Activated CD8-positive, alpha-beta memory T cell treated with anti-CD3 and anti-CD28 coated beads for 1 hour (primary cell): ENCODE measurements at places on chromosomes 6 and 20.

DNA sequence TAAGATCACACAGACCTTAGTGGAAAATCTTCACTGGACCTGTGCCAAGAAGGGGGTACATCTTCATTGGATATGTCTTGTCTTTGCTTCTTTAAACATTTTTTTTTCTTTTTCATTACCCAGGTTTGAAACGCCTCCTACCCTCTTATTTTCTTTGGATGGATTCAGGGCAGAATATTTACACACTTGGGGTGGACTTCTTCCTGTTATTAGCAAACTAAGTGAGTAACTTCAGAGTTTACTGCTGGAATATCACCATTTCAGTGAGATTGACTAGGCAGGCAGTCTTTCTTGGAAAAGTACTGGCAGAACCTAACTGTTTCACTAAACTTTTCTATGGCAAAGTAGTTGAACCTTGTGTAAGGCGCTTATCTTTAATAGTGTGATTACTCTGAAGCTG is 47.0 kb downstream of the ENPP1 start:
- DNase-seq = no peak

- DNase-seq = peak; percentile 34
Observed at GRCh38 chr20:43914311-43915210, at the start of gene TOX2. Gene TOX2 (plus strand): TSS chr20:43914852. CDS start chr20:43914892, 40 bp downstream.

DNA sequence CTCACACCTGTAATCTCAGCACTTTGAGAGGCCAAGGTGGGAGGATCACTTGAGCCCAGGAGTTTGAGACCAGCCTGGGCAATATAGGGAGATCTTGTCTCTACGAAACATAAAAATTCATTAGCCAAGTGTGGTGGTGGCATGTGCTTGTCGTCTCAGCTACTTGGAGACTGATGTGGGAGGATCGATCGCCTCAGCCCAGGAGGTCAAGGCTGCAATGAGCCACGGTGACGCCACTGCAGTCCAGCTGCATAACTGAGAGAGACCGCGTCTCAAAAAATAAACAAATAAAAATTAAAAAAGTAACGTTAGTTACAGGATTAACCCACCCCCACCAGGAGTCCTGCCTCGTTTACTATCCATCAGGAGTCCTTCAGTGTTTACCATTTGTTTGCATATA is 345.1 kb downstream of the BTBD3 start:
- DNase-seq = no peak

DNA sequence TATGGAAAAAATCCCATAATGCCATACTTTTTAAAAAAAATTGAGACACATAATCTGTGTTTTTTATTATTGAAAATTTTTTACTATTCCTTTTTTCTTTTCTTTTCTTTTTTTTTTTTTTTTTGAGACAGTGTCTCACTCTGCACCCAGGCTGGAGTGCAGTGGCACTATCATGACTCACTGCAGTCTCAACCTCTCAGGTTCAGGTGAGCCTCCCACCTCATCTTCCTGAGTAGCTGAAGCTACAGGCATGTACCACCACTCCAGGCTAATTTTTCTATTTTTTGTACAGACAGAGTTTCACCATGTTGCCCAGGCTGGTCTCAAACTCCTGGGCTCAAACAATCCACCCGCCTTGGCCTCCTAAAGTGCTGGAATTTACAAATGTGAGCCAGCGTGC is 100.4 kb downstream of the AFG1L start:
- no peak for DNase-seq

GRCh38 chr6:108330806-108331205 is 36.0 kb downstream of the AFG1L start:
- DNase-seq = no peak

DNA sequence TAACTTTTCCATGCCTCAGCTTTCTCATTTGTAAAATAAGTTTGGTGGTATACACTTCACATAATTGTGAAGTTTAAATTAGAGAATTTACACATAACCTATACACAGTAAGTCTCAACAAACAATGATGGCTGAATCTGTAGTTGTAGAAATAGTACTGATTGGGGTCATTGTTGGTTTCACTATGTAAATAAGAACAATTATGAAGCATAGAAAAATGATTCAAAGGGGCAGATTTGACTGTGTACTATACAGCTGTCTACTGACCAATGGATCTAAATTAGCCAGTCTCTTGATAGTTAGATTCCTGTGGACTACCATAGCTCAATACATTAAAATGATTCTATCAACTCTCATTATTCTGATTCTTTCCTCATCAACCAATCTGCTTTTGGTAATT is 181.1 kb upstream of the STXBP5 start:
- DNase-seq = no peak

DNA sequence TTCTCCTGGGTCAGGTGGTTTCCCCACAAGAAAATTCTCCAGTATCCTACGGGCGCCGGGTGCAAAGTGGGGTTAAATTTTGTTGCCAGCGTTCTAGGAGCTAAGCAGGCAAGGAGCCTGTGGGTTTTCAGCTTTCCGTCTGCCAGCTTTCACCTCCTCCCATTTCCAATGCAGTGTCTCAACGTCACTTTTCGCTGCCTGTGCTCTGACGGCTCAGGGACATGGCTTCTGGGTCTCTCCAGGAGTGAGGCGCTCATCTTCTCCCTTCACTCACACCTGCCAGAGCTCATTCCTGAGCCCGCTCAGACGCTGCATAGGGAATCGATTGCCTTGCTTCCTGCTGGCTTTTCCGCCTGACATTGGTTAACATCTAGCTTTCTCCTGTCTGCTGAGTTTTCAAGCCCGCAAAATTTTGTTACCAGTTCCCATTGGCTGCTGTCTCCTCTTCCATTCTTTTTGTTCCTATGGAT is 7.3 kb upstream of the NAA20 start:
- no peak for DNase-seq

GRCh38 chr20:56735084-56735642 is 106.1 kb downstream of the TFAP2C start:
- no peak for DNase-seq

DNA sequence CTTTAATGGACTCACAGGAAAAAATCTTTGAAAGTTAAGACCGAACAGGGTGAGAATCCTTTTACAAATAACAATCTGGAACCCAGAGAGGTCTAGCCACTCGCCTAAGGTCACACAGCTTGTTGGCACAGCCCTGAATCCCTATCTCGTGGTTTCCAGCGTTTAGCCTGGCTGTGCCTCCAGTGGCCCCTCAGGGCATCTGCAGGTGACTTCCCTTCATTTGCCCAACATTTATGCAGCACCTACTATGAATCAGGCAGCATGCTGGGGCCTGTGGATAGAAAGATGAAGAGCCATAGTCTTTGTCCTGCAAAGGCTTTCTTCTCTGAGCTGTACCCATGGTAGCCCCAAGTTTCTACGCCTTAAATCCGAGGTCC is 2.6 kb upstream of the NR2E1 start:
- DNase-seq = no peak

DNA sequence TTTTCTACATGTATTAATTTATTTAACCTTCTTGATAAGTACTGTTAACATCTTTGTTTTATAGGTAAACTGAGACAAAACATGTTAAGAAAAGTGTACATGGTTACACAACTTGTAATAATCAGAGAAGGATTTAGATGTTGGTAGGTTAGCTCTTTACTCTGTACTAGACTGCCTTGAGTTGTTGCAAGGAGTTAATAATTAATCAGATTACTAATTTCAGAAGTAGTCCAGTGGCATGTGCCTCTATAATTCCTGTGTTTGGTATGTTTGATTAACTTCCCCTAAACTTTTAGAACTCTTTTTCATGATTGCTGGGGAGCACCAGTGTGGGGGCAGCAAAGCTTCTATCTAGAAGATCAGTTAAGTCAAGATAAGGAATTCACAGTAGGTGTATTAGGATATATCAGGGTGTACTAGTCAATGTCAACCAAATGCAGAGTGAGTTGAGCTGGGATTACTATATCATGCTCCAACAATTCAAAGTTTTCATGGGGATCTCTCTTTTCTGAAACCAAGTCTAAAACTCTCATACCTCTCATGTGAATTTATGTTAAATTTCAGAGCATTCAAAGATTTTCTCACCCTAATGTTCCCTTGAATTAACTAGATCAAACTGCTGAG is 129.7 kb upstream of the AHI1 start:
- no peak for DNase-seq

DNA sequence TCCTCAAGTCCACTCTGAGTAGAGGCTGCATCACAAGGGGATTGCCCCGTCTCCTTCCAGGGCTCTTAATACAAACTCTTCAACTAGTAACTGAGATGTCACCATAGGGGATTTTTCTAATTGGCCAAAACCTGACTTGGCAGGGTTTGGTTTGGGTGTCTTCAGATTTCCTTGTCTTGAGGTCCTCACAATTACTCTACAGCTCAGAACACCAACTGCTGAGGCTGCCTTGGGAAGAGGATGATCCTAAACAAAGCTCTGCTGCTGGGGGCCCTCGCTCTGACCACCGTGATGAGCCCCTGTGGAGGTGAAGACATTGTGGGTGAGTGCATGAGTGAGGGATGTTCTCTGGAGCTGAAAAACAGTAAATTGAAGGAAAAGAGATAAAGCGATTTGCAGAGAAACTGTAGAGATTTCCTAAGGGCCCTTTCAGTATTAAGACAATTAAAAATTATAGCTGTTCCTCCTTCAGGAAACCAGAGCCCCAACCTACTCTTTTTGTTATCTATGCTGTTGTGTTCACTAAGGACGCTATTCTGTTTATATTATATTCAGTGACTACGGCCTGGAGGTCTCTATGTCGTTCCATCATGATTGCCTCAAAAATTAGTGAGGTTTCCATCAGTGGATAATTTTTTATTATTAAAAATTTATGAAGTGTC is at the start of gene HLA-DQA1:
Gene HLA-DQA1 (plus strand): TSS at position 188 of the 662 bp plus-strand sequence. CDS start 53 bp downstream, at position 241.
- no peak for DNase-seq

- DNase-seq = no peak
Observed at GRCh38 chr6:160510199-160510598, 153.9 kb downstream of the LPA start.

DNA sequence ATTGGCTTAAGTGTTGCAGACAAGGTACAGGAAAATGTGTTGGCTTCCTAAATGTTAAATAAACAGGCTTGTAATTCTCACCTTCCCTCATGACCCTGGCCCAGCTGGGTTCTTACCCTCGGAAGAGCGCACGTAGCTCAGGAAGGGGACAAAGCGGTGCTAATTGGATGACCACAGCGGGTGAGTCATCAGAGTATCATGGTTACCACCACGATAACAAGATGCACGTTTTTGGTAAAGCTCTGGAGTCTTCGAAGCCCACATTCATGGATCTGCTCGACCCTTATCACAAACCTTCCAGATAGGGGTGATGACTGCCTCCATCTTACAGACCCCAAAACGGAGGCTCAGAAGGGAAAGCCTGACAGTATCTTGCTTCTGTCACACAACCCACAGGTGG is 32.8 kb downstream of the APCDD1L start:
- DNase-seq = no peak

DNA sequence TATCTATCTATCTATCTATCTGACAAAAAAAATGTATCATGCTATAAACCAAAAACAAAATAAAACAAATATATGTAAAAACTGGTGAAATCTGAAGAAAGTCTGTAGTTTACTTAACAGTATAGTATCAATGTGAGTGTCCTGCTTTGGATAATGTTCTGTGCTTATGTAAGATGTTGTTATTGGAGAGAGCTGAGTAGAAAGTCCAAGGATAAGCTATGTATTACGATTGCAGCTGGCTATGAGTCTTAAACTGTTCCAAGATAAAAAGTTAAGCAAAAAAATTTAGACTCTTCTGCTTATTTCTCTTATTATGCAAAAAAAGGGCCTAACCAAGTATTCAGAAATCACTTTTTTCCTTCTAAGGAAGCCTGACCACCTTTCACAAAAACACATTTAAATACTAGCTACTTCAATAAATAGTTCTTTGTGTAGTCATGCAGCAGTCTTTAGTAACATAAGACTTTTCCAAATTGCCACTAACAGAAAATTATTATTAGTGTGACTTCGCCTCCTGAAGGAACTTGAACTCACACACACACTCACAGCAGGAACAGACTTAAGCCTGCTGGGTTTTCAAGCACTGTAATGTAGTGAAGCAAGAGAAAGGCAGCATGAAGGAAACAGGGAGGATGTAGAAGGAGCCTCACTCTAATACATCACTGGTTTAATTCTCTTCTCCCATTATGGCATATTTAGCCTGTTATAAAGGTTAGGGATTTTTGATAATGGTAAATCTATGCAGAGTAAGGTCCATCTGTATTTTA is 265.8 kb upstream of the GJE1 start:
- DNase-seq = no peak

- DNase-seq = no peak
Observed at GRCh38 chr6:40558102-40558501, 29.1 kb downstream of the LRFN2 start.

GRCh38 chr6:158030380-158031300 is 49.0 kb downstream of the SYNJ2 start:
- no peak for DNase-seq

- DNase-seq = no peak
Observed at GRCh38 chr20:49230561-49231133, 11.4 kb downstream of the DDX27 start.

GRCh38 chr6:63249875-63250482 is 38.7 kb downstream of the FKBP1C start:
- no peak for DNase-seq

GRCh38 chr6:26121141-26122004 is 34.1 kb downstream of the HFE start:
- no peak for DNase-seq

DNA sequence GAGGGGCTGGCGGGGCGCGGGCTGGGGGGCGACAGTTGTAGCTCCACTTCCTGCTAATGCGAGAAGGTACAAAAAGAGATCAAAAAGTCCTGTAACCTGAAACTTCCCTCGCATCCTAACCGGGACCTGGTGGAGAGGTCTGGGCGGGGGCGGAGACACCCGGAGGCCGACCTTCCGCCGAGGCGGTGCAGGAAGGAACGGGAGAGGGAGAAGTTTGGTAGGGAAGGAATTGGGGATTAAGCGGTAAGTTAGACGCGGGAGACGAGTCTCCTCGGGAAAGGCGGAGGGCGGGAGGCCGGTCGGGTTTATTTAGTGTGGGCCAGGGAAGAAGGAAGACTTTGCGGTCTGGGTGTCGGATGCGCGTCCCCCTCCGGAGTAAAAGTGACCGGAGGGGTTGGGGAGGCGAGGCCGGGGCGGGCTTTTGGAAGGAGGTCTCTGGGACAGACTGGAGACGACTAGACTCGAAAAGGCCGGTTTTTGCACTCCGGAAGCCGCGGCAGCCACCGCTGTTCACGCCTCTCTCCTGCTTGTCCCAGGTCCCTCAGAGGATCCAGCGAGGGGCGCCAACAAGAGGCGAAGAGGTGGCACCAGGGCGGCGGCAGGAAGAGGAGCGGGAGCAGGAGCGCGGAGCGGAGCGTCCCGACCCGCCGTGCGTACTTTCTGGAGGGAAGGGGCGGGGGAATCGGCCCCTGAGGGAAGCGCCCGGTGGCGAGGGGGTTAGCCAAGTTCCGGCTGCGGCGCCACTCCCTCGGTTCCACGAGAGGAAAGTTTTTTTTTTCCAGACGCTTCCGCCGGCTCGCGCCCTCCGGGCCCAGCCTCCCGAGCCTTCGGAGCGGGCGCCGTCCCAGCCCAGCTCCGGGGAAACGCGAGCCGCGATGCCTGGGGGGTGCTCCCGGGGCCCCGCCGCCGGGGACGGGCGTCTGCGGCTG is 734 bp downstream of the TPBG start:
- DNase-seq = no peak

- no peak for DNase-seq
Observed at GRCh38 chr20:21519136-21519584, 5.3 kb upstream of the NKX2-2 start.

- no peak for DNase-seq
Observed at GRCh38 chr6:43575105-43575771, 600 bp downstream of the XPO5 start.

GRCh38 chr6:92469186-92469828 is 950.1 kb downstream of the EPHA7 start:
- DNase-seq = no peak

GRCh38 chr6:89966228-89966544 is 71.9 kb downstream of the GJA10 start:
- DNase-seq = no peak

- no peak for DNase-seq
Observed at GRCh38 chr6:16676376-16676775, 84.9 kb downstream of the ATXN1 start.

- no peak for DNase-seq
Observed at GRCh38 chr20:48826883-48827771, 672 bp downstream of the PREX1 start.
